ENCODE measurements at places on chromosomes 7 and 10.

DNA sequence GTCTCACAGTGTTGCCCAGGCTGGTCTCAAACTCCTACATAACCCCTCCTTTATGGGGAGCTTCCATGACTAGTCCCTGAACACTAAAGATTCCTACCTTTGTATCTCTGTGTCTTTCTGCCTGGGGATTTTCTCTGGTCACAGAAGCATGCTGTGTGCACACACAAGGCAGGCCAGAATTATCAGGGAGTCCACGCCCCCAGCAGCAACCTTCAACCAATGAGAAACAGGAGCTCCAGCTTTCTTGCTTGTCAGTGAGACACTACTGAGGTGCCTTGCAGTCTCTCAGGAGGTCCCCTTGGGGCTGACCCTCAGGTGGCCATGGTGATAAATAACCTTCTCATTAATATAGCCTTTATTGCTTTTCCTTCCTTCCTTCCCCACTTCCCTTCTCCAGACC, 45.1 kb upstream of the AUTS2 start:
- DNase-seq, result no peak

- no peak for DNase-seq
Measured at GRCh38 chr7:21352540-21353387, 75.1 kb upstream of the SP4 start.

DNA sequence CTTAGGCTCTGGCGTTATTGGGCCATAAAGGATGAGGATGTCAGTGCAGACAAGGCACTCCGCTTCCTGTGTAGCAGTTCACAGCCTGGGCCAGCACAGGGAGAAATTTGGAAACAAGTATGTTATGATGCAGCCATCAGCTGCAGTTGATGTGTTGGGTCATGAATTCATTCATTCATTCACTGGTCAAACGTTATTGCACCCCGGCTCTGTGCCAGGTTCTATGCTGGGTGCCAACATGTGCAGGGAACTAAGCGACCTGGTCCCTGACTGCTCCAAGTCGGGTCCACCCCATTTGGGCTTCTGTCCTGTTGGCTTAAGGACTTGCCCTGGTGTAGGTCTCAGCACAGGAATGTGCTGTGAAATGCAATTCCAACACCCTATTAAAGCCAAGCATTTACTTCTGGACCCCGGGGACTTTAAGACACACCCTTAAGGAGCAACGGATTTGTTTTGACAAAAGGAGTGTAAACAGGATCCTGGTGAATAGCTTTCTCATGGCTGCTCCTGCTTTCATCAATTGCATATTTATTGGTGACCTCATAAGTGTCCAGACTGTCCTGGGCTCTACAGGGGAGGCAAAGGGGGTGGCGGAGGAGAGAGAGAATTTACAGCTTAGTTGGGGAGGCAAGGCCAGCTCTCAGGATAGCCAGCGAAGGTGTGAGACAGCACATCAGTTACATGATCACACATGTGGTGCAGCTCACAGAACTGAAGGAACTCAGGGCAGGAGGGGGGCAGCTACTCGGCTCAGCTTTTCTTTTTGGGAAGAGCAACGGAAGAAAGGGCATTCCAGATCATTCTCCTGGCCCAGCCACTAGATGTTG, 158.6 kb downstream of the GRK5 start:
- no peak for DNase-seq

DNA sequence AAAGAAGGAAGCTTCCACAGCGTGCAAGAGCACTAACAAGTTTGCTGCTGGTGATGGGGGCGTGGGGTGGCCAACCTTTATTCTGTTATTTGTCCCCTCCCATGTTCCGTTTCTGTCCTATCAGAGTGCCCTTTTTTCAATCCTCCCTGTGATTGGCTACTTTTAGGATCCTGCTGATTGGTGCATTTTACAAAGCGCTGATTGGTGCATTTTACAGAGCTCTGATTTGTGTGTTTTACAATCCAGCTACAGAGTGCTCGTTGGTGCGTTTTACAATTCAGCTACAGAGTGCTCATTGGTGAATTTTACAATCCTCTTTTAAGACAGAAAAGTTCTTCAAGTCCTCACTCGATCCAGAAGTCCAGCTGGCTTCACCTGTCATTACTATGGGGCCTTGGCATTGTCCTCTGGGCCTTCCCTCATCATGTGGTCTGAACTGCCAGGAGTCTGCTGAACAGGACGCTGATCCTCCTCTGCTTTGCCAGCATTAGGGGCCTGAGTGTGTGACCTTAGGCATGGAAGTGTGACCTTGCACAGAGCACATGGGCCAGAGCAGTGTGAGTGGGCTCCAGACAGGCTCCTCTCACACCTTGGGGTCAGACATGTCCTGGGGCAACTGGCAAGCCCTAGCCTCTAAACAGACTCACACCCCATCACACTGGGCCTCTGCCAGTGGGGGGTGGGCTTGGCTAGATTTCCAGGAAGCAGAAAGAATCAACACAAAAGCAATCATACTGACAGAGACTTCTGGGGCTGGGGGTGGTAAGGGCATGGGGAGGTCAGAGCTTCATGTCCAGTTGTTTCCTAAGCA, 167.4 kb downstream of the PTPN20 start:
- DNase-seq, result no peak

DNA sequence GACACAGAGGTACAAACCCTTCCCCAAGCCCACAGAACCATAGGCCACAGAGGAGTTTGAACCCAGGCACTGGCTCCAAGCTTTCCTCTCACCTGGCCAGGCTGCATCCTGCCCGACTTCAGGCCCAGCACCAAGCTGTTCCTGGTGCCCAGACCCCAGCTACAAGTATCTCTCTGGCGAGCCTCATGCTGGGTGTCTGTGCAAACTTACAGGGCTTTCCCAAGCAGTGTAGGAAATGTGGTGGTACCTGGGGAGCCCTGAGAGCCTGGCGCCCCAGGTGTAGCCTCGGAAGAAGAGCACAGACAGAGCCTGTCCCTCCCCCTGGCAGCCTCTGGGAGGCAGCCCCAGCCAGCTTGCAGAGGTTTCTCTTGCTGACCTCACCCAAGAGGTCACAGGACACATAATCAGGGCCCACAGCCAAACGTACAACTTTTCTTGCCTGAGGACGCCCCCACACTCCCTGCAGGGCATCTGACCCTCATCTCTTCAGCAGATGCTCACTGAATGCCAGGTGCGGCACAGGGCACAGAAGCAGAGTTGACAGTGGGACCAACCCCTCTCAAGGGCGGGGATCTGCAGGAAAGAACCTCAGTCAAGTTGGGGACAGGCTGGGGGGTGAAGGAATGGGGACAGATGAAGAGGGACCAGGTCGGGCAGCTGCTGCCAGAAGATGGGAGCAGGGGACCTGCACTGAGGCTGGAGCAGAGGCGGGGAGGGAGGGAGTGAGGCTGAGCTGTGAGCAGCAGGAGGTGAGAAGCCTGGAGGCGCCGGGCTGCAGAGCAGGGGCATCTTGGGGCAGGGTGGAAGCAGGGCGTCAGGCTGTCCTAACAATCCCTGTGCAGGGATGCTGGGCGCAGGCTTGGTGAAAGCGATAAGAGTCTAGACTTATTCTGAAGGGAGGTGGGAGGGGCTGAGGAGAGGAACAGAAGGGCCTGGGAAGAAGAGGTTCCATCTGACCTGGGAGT, 16.3 kb upstream of the MYL7 start:
- DNase-seq, result no peak

- no peak for DNase-seq
Measured at GRCh38 chr7:37337522-37337921, 111.1 kb downstream of the ELMO1 start.

GRCh38 chr10:105187243-105187642, 546.2 kb downstream of the SORCS3 start:
- DNase-seq, result no peak

DNA sequence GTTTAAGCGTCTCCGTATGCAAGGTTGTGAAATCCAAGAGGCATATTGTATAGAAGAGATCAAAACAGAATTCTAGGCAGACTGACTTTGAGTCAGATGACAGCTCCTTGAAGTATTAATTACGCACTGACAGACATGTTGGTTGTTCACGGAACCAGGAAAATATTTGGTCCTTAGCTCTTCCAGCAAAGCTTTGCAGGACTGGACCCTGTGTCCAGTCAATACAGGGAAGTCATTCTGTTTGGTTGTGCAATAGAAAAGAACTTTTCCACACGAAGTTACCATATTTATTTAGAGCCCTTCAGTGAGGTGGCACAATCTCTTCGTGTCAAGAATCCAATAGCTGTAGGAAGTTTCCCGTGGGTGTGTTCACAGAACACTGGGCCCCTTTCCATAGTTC, 205.3 kb downstream of the ARHGAP21 start:
- DNase-seq, result no peak

DNA sequence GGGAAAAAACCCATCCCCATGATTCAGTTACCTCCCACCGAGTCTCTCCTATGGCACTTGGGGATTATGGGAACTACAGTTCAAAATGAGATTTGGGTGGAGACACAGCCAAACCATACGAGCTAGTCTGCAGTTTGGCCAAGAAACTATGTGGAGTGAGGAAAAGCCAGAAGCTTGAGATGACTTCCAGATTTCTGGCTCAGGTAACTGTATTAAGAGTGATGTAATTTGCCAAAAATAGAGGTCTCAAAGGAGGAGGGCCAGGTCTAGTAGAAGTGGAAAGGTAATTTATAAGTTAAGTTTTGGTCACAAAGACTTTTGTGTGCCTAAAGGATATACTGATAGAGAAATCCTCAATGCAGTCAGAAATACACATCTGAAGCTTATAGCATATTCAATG, 279.7 kb upstream of the MGMT start:
- DNase-seq, result no peak

DNA sequence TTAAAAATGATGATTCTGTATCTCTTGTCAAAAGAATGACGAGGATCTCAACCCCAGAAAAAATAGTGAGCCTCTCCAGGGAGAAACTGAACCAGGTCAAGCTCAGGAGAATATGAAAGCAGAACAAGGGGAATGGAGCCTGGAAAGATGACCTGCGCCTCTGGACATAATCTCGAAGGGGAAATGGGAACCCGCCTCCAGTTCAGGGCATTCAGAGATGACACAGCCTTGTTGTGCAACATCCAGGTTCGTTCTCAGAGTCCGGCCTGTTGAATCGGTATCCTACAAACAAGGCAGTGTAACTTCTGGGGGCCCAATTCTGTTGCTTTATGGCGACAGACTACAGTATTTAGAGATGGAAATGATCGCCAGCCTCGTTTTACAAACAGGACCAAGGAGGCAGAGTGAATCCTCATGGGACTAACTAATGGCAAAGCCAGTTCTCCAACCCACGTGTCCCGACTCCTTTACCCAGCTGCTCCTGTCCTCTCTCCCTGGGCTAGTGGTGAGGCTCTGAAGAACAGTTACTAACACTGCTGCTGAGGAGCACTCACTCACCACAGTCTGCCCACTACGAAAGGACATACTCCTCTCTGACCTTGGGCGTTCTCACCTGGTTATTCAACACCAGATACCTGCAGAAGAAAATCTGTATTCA, 67.6 kb downstream of the JAZF1 start:
- no peak for DNase-seq

- no peak for DNase-seq
Measured at GRCh38 chr10:7891634-7892033, 73.3 kb downstream of the TAF3 start.

DNA sequence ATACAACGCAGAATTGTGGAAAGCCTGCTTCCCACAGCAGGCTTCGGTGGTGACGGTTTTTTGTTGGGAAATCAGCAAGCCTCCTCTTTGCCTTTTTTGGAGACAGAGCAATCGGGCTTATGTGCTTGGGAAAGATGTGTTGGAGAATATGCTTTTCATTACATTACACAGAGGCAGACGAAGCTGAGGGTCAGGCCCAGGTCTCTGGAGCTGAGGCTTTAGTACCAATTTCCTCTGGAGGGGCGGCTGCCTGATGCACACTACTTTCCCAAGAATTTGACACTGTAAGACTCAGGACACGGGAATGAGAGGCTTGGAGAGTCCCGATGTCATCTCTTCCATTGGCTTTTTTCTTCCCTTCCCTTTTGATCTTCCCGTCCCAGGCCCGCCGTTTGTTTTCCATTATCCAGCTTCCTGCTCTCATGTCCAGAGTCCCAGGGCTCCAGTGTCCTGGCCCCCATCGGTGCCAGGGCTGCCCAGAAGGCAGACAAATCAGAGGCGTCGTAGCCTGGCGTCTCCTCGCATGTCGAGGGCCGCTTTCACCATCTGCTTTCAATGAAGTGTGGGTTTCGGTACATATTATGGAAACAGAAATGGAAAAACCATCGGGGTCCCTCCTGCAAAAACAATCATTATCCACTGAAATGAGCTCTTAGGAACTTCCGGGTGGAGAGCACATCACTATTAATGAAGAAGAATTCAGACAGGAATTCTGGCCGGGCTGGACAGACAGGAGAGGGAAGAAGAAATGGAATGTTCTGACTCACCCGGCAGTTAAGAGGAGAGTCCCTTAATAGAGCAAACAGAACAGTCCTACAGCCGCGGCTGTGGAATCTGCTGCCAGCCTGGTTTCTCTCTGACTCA, 123.0 kb upstream of the JCAD start:
- DNase-seq, result no peak

- DNase-seq, result no peak
Measured at GRCh38 chr10:46074196-46074946, 28.3 kb upstream of the MSMB start.

DNA sequence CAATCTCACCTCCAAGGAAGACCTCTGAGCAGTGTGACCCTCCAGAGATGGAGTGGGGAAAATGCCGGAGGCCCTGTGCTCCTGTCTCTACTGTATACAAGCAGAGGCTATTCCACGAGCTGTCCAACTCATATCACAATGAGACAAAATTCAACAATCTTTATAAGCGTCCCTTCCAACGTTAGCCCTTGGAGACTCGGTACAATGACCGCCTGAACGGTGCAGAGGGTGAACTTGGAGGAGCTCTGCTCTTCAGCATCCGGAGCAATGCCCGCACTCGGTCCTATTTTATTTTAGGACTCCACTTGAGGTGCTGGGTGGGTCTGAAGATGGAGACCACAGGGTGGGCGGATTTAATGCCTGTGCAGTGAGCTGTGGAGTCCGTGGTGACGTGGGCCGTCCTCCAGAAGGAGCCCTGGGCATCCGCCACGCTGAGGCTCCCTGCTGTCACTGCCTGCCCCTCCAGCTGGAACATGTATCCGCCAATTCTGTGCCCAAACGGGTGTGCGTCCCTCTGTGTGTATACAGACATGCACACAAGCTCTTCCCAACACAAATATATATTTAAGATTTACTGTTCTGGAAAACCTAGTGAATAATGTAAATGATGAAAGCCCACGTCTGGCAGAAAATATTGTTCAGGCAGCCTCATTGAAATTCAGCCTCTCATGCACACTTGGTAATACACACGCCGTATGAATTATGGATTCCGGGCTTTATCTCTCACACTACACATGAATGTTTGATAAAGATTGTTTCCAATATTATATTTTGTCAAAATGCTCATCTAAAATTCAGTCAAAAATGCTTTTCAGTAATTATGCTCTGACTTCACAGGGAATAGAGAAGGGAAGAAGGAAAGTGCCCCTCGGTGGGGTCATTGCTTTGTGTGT, 239.9 kb upstream of the ZMIZ1 start:
- DNase-seq, result no peak

DNA sequence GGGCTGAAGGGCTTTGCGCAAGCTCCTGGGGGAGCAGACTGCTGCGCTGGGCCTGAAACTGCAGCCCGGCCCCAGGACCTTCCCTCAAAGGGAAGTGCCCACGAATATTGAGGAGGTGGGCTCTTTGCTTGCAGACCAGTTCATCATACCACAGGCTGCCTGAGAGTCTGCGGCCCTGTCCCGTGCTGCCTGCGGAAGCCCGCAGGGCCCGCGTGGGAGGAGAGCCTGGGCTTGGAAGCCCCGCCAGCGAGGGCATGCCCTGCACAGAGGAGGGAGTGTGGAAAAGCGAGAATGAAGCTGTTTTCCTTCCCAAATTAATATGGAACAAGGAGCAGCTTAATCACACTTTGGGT, 83.6 kb upstream of the MKI67 start:
- DNase-seq, result no peak

Measured in cortex of kidney (tissue), 1 donor.